ENCODE measurements at places on chromosomes 4 and X.

DNA sequence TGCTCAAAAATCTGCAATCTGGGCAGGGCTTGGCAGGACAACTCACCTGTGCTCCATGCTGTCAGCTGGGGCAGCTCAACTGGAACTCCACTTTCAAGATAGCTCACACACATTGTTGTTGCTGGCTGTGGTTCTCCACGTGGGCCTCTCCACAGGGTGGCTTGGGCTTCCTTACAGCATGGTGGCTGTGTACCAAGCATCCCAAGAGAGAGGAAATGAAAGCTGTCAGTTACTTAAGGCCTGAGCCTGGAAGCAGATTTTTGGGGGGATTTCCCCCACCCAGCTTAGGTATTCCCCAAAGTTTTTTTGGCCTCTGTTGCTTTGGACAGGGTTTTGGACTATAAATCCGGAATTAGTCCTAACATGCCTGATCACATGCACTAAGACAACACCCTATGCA, 81.0 kb downstream of the BCOR start:
- DNase-seq = no peak

DNA sequence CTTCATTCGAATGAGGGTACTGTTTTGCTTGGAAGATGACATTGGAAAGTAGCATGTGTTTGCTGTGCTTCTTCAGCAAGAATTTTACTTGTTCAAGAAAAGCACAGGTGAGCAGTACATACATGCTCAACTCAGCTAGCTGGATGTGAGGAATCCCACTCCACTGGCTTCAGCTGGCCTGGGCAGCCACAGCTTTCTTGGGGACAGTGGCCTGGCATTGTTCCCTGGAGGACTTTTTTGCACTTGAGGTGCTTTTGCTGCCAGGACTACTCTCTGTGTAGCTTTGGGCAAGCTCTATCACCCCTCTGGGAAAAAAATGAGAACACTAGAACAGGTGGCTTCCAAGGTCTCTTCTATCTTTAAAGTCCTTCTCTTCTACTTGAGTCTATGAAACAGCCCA, 184.3 kb downstream of the LDB2 start:
- no peak for DNase-seq

- DNase-seq = peak; percentile 87
These were observed 55.8 kb upstream of the BCOR start for GRCh38 chrX:40153345-40154249.

DNA sequence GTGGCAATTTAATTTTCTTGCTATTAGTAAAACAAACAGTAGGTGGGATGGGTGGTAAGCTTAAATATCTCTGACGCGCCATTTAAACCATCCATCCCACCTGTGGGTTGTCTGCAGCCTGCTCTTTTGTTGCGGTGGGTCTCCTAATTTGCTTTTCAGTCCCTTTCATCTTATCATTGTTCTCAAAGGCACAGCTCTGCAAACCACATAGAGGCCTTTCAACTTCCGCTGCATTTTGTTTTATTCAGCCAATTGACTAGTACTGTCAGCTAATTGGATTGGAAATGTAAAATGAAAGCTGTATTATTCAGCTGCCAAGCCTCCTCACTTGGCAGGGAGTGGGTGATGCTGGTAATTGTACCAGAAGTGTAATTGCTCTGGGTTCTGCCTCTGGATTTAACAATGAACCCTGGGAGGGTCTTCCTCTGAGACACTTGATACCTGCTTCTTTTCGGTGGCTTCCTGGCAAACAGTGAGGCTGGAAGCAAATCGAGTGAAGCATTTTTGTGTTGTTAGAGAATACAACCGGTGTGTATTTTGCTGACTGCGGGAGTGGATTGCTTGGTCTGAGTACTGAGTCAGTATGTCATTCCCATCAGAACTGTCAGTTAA, 165.6 kb downstream of the FRAS1 start:
- no peak for DNase-seq

DNA sequence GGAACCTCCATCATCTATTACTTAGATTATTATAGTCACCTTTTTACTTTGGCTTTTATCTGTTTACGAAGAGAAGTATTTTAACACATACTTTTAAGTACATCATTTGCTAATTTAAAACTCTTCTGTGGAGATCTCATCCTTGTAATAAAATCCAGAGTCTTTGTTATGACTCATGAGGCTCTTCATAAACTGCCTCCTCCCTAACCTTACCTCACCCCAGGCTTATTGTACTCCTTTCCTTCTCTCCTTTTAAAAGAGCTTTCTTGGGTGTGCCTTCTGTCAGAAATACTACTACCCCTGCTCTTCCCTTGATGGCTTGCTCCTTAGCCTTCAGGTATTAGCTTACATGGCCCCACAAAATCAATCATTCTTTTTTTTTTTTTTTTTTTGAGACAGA, 6.6 kb downstream of the ARL9 start:
- no peak for DNase-seq

DNA sequence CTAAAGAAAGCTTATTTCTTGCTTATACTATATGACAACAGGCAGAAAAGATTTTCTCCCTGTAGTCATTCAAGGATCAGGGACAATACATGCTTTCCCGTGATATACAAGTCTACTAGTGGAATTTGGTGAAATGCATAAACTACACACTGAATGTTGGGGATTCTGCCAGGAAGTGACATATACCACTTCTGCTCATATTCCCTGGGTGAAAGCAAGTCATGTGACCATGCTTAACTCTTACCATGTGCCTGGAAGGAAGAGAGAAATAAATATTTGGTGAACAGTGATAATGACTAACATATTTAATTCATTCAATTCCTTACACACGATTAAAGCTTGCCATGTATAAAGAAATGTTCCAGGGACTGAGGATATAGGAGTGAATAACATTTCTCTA, 534.6 kb downstream of the PPARGC1A start:
- DNase-seq = no peak

DNA sequence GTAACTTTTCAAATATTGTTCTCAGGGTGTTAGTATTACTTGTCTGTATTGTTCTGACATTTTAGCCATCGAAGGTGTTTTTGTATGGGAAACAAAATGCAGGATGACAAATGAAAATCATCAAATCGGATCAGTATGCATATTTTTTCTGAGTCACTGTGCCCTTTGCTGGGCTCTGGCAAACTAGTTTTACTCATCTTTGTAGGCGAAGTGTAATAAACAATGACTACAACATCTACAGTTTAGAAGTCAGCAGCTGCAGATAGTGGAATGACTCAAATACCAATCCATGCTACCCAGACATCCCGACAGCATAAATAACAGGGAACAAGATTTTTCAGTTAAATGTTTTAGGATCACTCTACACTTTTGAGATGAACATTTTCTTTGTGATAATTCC, 557.3 kb upstream of the TENM3 start:
- DNase-seq = no peak

GRCh38 chr4:185797018-185797417, 15.0 kb downstream of the SORBS2 start:
- no peak for DNase-seq

DNA sequence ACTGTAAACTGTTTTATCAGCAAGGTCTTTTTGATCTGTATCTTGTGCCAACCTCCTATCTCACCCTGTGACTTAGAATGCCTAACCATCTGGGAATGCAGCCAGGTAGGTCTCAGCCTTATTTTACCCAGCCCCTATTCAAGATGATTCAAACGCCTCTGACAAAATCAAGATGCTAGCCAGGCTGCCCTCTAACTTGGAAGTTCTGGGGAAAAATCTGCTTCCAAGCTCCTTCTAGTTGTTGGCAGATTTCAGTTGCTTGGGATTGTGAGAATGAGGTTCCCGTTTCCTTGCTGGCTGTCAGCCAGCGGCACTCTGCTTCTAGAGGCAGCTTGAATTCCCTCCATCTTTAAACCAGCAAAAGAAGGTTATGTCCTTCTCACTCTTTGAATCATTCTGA, 34.7 kb downstream of the LUZP4 start:
- no peak for DNase-seq
